ENCODE measurements at places on chromosomes 3 and 15. TPM values are rescaled to one million over a fixed set of nuclear protein-coding genes. Genes with fewer than 3 reads are reported as not detected.
A peak's percentile ranks its signal among the peaks of the same experiment; 100 is the strongest.

GRCh38 chr3:171846597-171846996 is 3.4 kb downstream of the TMEM212 start:
- DNase-seq, result no peak

The TRPM1 gene
- not detected for total RNA-seq

The TGM4 gene
- not detected for total RNA-seq

The CCDC50 gene
- 95.8 TPM for total RNA-seq

DNA sequence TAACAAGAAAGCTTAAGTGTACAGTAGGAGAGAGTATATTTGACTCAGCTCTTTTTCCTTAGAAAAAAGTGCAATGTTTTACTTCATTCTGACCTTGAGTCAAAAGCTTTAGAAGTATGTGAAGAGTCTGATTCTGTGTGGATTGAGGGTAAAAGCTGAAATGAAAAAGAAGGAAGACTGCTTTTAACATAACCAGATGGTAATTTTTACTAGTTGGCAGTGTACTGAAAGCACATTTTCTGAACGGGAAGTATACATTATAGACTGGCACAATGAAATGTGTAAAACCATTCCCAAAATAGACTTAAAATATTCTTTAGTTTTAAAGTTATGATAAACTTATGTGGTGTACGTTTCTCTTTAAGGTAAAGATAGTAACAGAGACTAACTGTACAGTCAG is 197.8 kb upstream of the ZNF717 start:
- DNase-seq, result no peak

- no peak for DNase-seq
Observed at GRCh38 chr3:40745381-40746106, 220.8 kb downstream of the ZNF621 start.

The FAM227B gene
- total RNA-seq, result 4.2 TPM

- no peak for DNase-seq
Observed at GRCh38 chr15:35605764-35606449, 59.9 kb upstream of the DPH6 start.

- no peak for DNase-seq
Observed at GRCh38 chr15:31062310-31062847, 39.1 kb downstream of the TRPM1 start.

The UROC1 gene
- total RNA-seq, result not detected

The CTXN2 gene
- total RNA-seq, result not detected

- DNase-seq, result no peak
Observed at GRCh38 chr15:22947101-22948000, 32.8 kb downstream of the CYFIP1 start.

DNA sequence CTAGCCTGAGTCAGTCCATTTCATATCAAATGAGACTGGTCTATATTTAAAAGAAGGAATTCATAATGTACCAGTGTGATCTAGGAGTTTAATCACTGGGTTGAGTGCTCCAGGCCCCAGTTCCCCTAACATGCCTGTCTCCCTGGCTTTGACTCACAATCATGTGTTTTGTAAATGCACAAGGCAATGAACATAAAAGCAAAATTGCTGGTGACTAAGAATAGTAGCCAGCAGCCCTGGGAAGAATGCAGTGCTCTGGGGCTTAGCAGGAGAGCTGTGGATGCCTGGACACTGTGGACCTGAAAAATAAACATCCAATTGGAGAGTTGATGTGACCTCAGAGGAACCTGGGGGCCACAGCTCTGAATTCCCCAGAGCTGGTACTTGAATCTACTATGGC is 50.3 kb downstream of the SYNPR start:
- DNase-seq, result no peak

- DNase-seq, result no peak
Observed at GRCh38 chr3:103083848-103084631, 649.2 kb downstream of the ZPLD1 start.

GRCh38 chr3:184361932-184362667 is 590 bp downstream of the POLR2H start:
- peak; percentile 75 for DNase-seq

DNA sequence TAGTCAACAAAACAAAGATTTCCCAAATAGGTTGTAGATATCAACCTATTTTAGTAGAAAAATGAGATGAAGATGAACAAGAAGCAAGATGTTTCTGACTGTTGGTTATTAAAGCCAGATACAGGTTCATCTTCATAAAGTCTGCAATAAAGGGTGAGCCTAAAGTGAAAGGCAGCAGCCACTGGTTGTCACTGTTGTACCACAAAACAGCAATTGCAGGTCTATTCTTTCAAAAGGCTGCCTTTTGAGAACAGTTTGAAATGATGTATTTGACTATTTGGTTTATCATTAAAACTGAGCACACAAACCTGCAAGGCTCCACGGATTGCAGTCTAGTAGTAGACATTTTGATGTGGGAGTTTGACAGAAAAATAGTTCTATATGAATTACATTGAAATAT is 543.4 kb downstream of the GBE1 start:
- no peak for DNase-seq

- DNase-seq, result peak; percentile 10
Observed at GRCh38 chr15:69827751-69828150, 270.0 kb downstream of the TLE3 start.

- DNase-seq, result no peak
Observed at GRCh38 chr3:196902296-196902695, 34.6 kb downstream of the SENP5 start.

The NR2E3 gene
- total RNA-seq, result 3.2 TPM

DNA sequence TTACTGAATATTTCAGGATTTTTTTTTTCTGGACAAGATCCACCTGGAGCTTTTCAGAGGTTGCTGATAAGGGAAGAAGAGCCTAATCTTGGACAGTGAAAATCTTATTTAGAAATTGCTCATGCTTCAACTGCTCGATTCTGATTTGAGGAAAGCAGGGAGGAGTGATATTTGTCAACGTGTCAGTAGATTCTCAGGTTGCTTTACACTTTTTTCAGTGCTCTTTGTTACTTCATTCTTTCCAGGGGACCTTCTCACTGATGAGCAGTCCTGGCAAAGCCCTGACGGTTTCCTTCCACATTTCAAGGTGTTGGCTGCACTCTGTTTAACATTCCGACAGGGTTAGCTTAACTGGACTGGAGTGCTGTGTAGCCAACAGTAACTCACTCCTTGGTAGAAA is 24.1 kb upstream of the RARB start:
- no peak for DNase-seq

DNA sequence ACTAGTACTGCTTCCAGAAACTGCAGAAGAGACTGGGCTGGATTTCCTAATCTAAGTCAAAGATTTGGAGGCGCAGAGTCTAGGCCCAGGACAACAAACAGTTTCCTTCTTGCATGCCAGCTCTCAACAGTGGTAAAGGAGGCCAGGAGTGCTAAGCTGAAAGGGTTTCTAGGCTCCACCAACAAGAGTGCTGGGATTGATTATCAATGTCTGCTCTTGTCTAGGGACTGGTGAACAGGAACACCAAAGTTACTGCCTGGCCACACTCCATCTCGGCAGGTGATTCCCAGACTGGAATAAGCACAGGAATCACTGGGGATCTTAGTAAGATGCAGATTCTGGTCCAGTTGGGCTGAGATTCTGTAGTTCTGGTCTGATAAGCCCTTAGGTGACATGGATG is 22.8 kb upstream of the FGD5 start:
- DNase-seq, result no peak

DNA sequence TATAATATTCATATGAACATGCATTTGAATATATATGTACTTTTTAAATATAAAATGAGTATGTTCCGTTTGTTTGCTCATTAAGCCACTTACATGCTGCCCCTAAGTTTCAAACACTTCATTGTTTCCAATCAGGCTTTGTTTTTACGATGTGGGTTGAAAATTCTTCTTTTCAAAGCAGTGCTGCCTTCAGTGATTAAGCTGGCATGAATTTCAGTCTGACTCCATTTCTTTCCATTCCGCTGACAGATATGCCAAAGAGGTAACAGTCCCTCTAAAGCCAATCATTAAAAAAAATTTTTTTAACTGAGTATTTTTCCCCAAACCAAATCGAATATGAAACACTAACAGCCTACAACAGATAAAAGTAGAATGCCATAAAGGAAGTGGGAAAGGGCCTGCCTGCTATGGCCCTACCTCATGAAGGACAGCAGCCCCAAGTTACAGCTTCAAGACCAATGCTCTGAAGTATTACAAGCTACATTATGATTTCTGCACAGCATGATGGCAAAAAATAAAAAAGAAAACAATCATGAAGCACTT is 40.0 kb downstream of the DCUN1D1 start:
- no peak for DNase-seq

The IP6K2 gene
- 43.9 TPM for total RNA-seq

The PRTG gene
- 4.4 TPM for total RNA-seq

- no peak for DNase-seq
Observed at GRCh38 chr3:16886303-16886683, 1.5 kb downstream of the PLCL2 start.

DNA sequence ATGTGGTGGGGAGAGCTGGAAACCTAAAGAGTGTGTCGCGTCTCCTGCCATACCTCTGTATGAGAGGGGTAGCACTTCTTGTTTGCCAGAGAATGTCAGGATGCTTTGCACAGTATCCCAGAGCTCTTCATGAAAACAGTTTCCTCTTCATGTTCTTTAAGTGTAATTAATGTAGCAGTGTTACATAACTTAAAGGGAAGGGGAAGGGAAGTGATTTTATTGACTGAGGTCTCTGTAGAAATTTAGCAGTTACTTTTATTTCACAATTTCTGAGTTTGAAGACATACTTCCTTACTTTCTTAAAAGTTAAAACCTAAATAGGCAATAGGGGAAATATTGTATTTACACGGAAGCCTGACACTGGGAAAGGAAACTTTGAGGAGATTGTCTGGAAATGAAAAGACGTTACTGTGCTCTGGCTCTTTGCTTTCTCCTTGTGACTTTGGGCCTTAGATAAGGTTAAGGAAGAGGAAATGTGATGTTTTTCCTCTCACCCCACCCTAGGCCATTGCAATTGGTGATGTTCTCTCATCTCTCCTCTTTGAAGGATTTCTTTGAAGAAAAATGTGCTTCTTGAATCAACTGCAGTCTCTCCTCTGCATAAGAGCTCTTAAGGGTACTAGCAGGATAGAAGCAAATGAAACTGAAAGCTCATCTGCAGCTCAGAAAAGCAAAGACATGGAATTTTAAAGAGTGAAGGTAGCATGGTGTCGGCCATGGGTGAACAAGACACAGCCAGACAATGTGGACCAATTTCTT is 6.0 kb downstream of the NXPE3 start:
- DNase-seq, result no peak

The DLL4 gene
- 9.7 TPM for total RNA-seq

The INKA1 gene
- 5.5 TPM for total RNA-seq

The PAQR5 gene
- 0.71 TPM for total RNA-seq

The CCDC33 gene
- not detected for total RNA-seq

GRCh38 chr3:124780356-124780755 is 50.1 kb downstream of the UMPS start:
- peak; percentile 87 for DNase-seq

- no peak for DNase-seq
Observed at GRCh38 chr3:176796371-176796770, 400.9 kb downstream of the TBL1XR1 start.

The PFKFB4 gene
- total RNA-seq, result 7.2 TPM

DNA sequence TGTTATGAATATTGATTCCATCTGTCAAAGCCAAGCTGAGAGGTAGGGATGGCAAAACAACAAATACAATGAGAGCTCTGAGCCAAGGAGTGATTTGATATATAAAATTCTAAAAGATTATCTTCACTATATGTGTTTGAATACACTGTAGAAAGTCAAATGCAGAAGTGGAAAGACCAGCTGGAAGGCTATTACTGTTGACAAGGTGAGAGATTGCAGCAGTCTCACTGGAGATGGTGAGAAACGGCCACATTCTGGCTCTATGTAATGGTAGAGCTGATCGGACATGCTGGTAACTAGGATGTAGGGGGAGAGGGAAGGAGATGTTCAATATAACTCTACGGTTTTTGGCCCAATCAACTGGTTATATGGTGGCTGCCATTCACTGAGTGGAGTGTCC is 434.2 kb upstream of the SUCLG2 start:
- DNase-seq, result no peak

The CASR gene
- total RNA-seq, result not detected

DNA sequence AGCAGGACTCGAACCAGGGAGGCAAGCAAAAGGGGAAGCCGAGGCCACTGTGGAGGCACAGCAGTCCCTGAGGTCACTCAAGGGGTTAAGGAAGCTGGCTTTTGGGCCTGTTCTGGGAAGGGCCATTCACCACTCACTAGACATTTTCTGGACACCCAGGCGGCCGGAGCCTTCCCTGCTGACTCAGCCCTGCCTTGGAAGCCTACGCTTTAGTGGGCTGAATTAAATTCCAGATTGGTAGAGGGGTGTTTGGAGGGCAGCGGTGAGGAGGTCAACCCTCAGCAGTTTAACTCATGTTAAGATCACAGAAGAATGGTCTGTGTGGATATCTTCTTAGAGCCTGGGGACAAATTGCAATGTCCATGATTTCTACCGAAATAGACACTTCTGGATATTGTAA is 152.8 kb downstream of the GABRG3 start:
- DNase-seq, result no peak

The ROPN1 gene
- not detected for total RNA-seq

DNA sequence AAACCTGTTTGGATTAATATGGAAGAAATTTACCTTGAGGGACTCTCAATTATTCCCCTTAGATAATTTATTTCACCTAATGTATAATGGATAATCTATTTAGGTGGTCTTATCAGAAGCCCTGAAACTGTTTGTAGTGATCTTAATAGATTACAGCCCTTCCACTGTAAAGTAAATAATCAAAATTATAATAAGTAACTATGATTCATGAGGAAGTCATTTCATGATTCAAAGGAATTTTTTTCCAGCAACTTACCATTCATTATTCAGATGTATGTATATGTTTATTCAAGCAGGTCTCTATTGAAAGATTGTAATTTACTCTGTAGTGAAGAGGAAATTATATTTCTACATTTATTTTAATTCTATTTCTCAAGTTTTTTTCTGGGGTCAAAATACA is 250.6 kb upstream of the ROBO1 start:
- no peak for DNase-seq

DNA sequence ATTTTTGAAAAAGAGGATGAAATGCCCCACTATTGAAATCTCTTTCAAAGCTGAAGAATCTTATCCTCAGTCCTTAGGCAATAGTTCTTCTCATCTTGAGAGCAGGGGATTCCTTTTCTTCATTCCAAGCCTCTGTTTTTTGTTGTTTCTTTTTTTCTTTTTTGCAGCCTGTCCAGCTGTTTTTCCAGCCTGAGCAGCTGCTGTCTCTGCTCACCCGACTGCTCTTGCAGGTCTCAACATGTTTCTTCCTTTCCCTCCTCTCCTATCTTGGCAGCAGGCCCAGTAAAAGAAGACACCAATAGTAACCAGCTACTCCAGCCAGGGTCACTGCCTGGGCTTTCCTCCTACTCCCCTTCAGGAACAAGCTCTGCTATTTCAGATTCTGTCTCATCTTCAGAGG is 23.8 kb downstream of the MEX3B start:
- DNase-seq, result no peak
